Type B pancreatic cell (in vitro differentiated cells): ENCODE measurements at places on chromosomes 3 and 15.

DNA sequence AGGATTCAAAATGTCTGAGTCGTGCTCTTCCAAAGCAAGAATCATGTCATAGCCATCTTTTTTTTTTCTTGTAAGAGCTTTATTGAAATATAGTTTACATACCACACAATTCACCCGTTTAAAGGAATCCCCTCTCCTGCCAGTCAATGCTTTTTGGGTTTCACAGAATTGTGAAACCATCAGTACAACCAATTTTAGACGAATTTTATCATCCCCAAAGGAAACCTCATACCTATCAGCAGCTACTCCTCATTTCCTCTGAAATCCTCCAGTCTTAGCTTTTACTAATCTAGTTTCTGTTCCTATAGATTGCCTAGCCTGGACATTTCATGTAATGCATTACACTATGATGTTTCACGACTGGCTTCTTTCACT is 39.6 kb downstream of the ADIPOQ start:
- no peak for DNase-seq

DNA sequence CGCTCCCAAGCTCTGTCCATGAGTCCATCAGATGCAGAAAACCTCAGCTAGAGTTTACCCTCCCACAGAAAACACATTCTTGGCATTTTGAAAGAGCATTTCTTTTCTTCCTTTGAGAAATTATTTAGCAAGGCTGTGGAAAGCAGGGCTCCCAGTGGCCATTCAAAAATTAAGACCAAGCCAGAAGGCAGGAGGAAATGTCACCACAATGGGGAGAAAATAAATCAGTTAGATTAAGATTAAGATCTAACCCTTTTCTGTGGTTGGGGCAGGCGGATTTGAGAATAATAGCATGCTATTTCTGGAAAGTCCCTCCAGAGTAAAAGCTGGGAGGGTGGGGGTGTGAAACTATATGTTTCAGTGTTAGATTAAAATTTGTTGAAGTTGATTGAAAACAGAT is 20.2 kb downstream of the LRIG1 start:
- no peak for DNase-seq

DNA sequence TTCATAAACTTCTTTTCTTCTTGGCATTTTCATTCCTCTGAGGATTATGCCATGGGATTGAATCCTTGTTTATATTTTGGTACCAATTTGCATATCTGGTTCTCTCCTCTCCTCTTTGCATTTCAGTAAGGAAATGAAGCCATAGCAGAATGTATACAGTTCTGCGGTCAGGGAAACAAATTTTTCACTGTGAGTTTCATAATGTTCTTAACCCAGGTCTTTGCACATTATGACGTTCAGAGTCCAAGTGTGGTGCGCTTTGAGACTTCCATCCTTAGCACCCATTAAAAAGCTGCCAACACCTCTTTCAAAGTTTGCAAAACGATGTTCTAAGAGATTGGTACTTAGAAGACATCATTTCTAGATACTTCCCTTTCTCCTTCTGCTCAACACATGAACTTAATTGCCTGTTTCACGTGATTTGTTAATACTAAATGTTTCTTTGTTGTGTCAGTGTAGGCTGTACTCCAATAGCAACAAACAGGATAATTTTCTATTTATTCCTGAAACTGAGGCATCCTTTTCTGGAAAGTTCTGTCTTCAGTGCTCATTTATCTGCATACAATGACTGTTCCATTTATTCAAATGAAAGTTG is 953.1 kb upstream of the NR2F2 start:
- DNase-seq = no peak

- DNase-seq = no peak
Observed at GRCh38 chr15:33882921-33883320, 85.4 kb upstream of the CHRM5 start.

DNA sequence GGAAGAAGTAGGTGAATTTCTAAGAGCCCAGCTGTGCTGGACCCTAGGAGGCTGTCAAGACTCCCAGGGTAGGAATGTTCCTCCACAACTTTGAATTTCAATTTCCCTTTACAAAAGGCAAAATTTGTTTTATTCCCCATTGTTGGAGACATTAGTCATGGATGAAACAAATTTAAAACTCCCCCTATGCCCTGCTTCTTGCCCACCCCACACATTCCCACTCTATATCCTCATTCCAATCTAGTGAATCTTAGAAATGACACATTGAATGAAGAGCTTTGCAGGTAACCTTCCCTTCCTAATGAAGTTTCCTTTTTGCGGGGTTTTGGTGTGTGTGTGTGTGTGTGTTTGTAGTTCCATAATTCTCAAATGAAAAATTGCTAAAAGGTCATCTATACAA is 72.6 kb downstream of the CCNL1 start:
- DNase-seq = no peak

GRCh38 chr15:68814596-68814995 is 6.1 kb downstream of the ANP32A start:
- no peak for DNase-seq

DNA sequence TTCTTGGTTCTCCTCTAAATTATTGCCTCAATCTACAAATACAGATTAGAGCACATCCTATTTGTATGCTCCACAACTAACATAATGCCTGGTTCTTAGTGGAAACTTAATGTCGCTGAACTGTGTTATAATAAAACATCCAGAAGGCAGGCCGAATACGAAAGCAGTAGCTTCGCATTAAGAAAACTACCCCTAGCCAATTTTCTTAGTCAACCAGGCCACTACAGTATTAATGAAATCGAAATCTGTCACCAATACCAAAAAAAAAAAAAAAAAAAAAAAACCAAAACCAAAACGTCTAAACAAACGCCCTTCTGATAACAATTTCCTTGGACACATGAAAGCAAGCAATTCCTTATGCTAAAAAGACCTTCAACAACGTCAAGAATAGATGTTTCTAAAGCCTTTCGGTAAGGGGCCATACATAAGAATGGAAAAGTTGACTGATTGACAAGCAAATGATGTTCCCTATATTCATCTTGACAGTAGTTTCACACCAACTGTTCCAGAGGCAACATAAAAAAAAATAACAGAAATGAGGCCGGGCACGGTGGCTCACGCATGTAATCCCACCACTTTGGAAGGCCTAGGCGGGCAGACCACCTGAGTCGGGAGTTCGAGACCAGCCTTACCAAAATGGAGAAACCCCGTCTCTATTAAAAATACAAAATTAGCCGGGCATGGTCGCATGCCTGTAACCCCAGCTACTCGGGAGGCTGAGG is 1.3 kb downstream of the DENND6A start:
- no peak for DNase-seq

- no peak for DNase-seq
Observed at GRCh38 chr3:120331076-120331475, 18.1 kb downstream of the LRRC58 start.

GRCh38 chr3:113287111-113287802 is 75.9 kb downstream of the BOC start:
- DNase-seq = no peak

GRCh38 chr3:122766430-122766829 is 27.2 kb downstream of the HSPBAP1 start:
- DNase-seq = no peak

GRCh38 chr3:40240921-40241320 is 68.6 kb upstream of the EIF1B start:
- no peak for DNase-seq

DNA sequence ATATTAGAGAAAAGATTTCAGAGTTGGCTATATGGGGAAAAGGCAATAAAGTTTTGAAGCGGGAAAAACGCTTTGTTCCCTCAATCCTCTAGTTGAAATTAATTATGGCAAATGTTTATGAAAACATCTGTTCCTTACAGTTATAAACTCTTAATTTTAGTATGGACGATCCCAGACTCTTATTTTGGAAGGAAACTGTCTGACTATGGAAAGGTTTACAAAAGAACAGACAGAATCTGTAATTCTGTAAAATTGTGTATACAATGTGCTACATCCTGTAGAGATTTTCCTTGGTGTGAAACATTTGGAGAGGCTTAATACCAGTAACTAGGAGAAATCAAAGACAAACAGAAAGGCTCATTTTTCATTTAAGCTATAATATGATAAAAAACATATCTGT is 311.8 kb downstream of the TBC1D5 start:
- DNase-seq = no peak

DNA sequence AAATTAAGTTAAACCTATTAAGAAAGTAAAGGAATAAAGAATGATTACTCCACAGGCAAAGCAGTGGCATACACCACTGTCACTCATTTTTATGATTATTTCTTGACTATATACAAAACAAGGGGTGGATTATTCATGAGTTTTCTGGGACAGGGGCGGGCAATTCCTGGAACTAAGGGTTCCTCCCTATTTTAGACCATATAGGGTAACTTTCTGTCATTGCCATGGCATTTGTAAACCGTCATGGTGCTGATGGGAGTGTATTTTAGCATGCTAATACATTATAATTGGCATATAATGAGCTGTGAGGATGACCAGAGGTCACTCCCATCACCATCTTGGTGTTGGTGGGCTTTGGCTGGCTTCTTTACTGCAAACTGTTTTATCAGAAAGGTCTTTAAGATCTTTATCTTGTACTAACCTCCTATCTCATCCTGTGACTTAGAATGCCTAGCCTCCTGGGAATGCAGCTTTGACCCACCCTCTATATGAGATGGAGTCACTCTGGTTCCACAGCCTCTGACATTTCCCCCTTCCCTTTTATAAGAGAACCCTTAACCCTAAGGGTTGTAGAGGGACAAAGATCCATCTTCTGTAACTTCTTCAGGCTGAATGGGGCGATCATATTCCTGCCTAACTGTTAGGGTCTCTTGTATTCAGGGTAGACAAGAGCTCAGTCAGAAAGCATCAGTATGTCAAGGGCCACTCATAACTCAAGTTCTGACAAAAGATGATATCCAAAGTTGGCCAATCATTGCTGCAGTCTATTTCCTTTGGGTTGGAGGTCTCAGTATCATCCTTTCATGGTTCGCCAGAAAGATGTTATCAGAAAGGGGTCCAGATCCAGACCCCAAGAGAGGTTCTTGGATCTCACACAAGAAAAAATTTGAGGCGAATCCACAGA is 79.5 kb upstream of the LIPC start:
- DNase-seq = no peak

DNA sequence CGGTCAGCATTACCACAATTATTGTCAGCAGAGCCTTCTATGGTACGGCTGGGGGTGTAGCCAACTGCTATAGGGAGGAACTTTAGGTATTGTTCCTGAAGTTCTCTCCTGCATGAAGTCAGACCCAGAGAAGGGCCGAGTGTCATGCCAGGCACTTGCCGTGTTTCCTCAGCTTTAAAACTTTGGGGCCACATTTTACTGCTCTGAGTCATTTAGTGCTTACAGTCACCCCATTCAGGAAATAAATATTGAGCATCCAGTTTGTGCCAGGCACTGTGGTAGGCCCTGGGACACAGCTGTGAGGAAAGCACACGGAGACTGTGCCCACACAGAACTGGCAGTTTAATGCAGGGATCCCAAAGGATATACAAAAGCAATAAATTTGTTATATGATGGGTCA is 54.5 kb upstream of the APEH start:
- DNase-seq = no peak
